ENCODE measurements at places on chromosomes 13 and 19.
A peak's percentile ranks its signal among the peaks of the same experiment; 100 is the strongest.

GRCh38 chr13:97978651-97979050, 25.2 kb downstream of the IPO5 start:
- DNase-seq: peak; percentile 56

- DNase-seq: no peak
Observed at GRCh38 chr13:36804588-36804987, 14.4 kb upstream of the RFXAP start.

DNA sequence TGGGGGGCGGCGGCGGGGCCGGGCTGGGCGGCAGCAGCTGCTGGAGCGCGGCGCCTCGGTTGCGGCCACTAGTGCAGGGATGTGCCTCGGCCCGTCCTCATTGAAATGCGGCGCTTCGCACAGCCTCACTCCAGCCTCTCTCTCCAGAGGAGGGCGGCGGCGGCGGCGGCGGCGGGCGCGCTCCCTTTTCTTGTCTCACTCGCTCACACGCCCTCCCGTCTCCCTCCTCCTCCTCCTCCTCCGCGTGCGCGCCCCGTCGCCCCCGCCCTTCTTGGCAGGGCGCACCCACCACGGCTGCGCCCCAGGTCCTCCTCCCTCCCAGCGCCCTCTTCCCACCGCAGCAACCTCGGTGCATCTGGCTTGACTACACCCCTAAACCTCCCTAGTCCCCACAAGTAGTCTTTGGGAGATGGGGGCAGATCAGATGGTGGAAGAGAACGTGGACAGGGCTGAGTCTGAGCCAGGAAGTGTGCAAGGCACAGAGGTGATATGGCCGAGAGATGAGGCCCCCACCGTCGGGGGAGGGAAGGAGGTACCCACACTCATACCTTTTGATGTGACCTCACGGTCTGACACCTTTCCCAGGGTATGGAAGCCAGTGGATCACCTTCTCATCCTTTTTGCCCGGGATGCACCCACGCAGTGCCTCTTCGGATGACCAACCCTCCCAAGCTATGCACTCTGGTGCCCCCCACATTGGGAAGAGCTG, at the start of gene DCLK1:
TSS of gene DCLK1 (minus strand) at position 161 of the 709 bp plus-strand sequence.
- DNase-seq: peak; percentile 15

DNA sequence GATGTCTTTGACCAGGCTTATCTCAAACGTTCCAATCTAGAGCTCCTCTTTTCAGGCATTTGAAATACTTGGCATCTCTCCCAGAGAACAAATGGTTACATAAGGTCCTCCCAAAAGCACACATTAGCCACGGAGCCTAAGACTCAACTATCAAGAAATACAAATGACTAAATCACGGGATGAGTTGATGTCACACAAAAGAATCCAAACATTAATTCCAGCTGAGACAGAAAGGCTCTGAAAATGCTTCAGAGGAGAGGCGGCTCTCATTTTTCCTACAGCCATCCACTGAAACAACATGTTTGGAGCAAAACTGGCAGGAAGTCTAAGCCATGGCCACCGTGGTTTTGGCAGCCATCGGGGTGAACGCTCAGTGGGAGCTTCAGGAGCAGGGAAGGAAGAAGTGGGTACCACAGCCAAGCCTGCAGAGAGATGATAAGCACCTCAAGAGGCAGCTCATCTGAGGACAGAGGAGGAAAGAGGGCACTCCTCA, 122.5 kb downstream of the STK24 start:
- DNase-seq: peak; percentile 59

DNA sequence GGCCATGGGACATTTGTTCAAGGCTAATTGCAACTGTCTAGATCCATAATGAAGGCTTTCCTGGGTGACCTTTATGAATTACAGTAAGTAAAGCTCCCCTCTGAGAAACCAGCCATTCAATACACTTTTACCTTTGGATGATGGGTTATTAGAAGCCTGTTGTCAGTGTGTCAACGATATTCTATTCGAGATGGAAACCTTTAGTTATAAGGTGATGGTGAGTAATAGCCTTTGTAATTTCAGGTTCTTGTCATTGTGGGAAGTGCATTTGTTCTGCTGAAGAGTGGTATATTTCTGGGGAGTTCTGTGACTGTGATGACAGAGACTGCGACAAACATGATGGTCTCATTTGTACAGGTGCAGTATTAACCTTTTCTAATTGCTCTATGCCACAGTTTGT, 261.7 kb downstream of the ITGBL1 start:
- DNase-seq: no peak

- DNase-seq: no peak
Observed at GRCh38 chr13:83453723-83454122, 428.6 kb downstream of the SLITRK1 start.

GRCh38 chr13:114126789-114127472, 5.5 kb downstream of the RASA3 start:
- no peak for DNase-seq

GRCh38 chr19:52957591-52957990, 5.1 kb downstream of the ZNF816 start:
- DNase-seq: no peak

- peak; percentile 22 for DNase-seq
Observed at GRCh38 chr13:85543144-85543543, 256.1 kb downstream of the SLITRK6 start.
